ENCODE measurements at places on chromosomes 7 and 10.

DNA sequence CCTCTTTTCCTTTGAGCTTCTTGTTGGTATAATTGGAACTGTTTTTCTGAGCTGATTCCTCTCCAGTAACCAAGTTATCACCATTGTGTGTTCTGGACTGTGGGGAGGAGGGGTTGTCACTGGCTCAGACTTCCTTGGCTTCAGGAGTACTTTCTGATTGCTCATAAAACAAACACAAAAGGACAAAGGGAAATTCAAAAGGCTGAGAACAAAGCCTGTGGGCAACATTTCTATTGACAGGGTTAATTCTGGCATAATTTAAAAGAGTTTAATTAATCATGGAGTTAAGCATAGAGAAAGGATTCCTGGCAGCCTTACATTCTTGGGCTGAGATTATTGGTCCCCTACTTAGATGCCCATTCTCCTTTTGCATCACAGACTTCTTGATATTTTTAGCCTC, 222.9 kb upstream of the KMT2E start:
- no peak for DNase-seq

GRCh38 chr10:132353456-132354355, 21.7 kb downstream of the LRRC27 start:
- DNase-seq = no peak

DNA sequence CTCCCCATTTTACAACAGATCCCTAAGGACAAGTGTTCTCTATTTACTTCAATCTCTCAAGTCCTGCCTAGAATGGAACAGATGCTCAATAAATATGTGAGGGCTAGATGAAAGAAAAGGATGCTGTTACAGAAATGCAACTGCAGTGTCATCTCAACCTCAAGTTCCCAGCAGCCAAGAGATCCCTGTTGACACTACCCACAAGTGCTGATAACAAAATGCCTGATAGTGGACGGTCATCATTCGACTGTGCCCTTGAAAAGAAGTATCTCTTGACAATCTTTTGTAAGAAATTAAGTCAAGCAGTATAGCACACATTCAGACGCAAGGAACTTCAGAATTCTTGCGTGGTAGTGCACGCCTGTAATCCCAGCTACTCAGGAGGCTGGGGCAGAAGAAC, 133.2 kb downstream of the PARD3 start:
- DNase-seq = no peak

DNA sequence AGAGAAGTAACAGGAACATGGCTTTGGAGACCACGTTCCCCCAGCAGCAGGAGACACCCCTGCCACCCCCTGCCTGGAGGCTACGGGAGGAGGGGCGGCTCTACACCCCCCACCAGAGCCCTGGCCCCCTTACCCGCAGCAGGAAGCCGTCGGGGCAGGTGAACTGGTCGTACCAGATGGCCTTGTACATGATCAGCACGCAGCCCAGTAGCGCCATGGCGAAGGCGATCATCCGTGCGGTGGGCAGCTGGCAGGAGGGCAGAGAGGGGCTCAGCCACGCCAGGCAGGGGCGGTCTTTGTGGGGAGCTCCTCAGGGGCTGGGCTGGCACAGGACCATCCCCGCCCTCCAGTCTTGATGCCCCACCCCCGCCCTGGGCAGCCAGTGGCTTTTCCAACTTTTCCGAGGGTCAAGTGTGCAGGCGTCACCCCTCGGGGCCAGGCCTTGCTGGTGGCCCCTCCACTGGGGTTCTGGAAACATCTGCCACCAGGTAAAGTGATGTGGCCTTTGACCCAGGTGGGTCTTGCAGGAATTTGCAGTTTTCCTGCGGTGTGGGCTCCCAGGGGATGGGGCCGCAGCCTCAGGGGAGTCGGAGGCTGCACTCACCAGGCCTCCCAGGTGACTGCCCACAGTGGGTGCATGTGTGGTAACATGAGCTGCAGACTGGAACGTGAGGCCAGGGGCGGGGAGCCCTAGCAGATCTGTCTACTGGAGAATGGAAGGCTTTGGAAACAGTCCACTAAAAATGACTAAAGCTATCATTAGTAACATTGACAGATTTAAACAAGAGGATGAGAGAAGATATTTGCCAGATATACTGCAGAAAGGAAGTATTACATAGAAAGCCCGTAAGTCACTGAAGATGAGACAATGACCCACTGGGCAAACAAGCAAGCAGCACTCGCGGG, 9.7 kb downstream of the CALY start:
- no peak for DNase-seq

Data from glutamatergic neuron (in vitro differentiated cells).